Mammary epithelial cell (primary cell): ENCODE measurements at places on chromosomes 2 and 18. TPM values are rescaled to one million over a fixed set of nuclear protein-coding genes. Genes with fewer than 3 reads are reported as not detected.
A peak's percentile ranks its signal among the peaks of the same experiment; 100 is the strongest.

The SP140 gene
- polyA plus RNA-seq, result 0.66 TPM

The UGT1A3 gene
- not detected for polyA plus RNA-seq

The CYTIP gene
- polyA plus RNA-seq, result not detected

The GLI2 gene
- polyA plus RNA-seq, result 0.01 TPM

The HOXD10 gene
- polyA plus RNA-seq, result not detected

The ARHGEF33 gene
- polyA plus RNA-seq, result 0.05 TPM

The SKA1 gene
- 11.2 TPM for polyA plus RNA-seq

The DSG1 gene
- polyA plus RNA-seq, result 0.07 TPM

The FZD7 gene
- polyA plus RNA-seq, result 13.7 TPM

GRCh38 chr2:2791031-2791430, 460.0 kb upstream of the MYT1L start:
- no peak for DNase-seq

DNA sequence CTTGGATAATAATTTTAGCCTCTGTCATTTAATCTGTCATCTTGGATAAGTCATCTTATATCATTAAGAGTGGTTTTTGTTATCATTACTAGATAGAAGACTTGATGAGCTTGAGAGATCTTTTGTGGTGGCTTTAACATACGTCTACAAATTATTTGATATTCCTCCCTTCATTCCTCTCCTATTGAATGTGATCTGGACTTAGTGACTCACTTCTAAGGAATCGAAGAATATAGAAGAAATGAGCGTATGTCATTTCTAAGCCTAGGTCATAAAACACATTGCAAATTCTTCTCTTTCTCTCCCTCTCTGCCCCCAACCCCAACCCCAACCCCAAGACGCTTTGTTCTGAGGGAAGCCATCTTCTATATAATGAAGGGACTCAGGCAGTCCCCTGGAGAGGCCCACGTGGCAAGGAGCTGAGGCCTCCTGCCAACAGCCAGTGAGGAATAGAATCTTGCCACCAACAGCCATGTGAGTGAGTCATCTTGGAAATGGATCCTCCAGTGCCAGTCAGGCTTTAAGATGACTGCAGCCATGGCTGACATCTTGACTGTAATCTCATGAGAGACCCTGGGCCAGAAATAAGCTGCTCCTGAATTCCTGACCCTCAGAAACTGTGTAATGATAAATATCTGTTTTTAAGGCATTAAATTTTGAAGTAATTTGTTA, 221.6 kb upstream of the SP5 start:
- DNase-seq, result no peak

DNA sequence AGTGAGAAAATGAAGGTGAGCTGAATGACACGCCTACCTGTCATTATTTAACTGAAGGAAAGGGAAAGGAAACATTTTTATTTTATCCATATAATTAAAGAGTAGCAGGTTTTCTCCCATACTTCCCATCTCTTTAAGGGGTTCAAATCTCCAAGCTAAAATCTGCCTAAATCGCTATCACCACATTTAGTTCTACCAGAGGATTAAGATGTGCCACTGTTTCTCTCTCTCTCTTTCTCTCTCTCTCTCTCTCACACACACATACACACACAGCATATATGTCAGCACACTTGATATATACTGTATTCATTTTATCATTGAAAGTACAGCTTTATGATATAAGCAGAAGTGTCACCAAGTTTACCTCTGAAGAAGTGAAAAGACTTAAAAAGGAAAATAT, 3.1 kb downstream of the WIPF1 start:
- no peak for DNase-seq

DNA sequence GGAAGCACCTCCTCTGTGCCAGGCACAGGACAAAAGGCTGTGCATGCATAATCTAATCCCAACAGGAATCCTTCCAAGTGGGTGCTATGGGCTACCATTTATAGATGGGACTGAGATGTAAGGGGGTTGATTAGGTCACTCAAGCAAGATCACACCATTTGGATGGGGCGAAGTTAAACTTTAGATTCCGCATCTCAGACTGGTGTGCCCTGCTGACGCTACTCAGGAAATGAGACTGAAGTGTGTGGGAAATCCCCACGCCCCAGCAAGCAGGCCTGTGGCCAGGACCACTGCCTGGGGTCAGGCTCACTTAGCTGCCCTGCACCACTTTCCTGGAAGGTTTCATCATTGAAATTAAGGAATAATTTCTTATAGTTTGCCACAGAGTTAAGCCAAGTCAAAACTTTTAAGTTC, 70.5 kb upstream of the PPP1CB start:
- peak; percentile 82 for DNase-seq

- no peak for DNase-seq
Observed at GRCh38 chr2:185144159-185144919, 546.0 kb downstream of the ZNF804A start.

- no peak for DNase-seq
Observed at GRCh38 chr2:240856151-240856980, 12.3 kb upstream of the AGXT start.

- DNase-seq, result peak; percentile 32
Observed at GRCh38 chr2:207928079-207928478, 97.2 kb downstream of the PLEKHM3 start.

DNA sequence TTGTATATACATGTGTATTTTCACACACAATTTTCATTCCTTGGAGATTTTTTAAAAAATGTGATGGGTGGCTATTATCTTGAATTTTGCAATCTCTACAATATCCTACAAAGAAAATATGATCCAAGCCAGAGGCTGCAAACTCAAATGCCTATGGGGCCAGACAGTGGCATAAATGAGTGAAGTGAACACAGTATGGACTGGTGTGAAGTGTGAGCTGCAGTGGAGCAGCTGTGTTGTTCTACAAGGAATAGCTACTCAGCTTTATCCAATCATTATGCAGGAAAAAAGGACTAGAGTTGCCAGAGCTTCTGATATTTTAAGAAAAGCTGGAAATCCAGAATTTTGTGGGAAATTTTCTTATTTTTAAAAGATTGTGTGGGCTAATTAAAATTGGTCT, 62.1 kb downstream of the ARHGEF33 start:
- DNase-seq, result no peak

DNA sequence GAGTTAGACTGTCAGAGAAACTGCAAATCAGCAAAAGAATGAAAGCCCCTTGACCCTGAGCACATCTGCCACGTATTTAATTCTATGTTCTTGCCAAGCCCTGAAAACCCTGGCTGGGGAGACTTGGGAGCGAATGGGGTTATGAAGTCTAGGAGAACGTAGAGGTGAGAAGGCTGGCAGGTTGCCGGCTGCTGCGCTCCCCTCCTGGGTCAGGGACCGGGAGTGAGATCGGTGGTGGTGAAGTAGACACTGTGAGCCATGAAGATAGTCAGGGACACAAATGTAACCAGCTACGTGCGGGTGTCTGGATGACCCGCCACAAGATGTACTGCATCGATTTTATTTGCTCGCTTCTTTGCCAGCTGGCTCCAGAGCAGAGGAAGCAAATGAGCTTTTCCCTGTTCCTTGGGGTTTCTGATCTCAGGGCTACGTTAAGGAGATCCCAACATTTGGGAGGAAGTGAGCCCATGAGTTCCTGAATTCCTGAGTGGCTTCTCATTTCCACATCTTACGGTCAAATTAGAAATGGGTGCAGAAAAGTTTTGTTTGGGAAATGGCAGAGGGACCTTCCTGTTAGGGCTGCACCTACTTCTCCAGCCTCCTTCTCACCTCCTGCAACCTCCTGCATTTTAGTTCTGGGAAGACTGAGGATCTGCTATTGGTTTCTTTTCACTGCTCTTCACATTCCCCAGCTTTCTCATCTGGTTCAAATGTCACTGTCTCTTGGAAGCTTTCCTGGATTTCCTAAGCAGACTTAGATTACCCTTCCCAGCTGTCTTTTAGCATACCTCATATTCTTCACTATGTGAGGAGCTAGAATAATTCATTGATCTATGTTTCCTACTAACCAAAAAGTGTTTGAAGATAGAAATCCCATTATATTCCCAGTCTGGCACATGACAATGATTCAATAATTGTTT, 360.6 kb downstream of the ZNF521 start:
- DNase-seq, result no peak

- DNase-seq, result no peak
Observed at GRCh38 chr18:56186319-56186718, 452.1 kb downstream of the TXNL1 start.

DNA sequence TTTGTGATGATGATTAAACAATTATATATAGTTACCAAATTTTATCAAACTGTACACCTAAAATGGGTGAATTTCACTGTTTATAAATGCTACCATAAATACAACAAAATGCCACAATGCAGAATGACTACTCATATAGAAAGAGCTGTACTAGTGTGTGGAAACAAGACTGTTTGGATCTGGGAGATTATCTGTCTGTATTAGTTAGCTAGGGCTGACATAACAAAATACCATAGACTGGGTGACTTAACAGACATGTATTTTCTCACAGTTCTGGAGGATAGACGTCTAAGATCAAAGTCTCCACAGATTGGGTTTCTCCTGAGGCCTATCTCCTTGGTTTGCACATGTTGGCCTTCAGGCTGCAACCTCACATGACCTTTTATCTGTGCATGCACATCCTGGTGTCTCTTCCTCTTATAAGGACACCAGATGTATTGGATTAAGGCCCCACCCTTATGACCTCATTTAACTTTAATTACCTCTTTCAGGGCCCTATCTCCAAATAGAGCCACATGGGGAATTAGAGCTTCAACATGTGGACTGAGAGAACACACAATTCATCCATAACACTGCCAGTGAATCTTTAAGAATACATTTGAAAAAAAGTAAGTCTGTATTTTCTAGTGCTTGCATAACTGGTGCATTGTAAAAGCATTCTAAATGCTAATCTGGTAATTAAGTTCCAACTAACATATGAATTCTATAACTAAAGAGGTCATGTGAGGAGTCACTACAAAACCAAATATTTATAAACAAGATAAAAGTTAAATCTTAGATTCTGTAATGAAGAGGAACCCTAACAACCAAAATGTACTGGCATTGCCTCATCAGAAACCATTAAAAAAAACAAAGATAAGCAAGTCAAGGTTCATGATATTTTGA, 699.6 kb downstream of the NYAP2 start:
- DNase-seq, result no peak

- DNase-seq, result peak; percentile 53
Observed at GRCh38 chr2:241803387-241804325, 5.3 kb upstream of the NEU4 start.

DNA sequence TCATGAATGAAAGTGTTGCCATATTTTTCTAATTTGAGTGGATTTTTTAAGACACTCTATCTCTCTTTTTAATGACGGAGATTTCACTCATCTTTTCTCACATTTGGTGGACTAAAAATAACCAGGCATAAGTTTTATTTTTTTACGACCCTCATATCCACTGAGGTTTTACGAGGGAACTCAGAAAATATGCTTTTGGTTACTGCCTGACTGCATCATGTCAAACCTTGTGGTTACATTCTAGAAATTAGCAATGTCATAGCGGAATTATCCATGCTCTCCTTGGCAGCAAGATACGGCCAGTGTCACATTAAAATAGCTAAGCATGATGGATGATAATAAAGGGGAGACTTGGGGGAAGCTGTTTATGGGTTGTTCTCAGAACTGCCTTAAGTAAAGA, 428.6 kb upstream of the FSHR start:
- no peak for DNase-seq

- no peak for DNase-seq
Observed at GRCh38 chr18:13216711-13217465, 1.7 kb upstream of the LDLRAD4 start.

DNA sequence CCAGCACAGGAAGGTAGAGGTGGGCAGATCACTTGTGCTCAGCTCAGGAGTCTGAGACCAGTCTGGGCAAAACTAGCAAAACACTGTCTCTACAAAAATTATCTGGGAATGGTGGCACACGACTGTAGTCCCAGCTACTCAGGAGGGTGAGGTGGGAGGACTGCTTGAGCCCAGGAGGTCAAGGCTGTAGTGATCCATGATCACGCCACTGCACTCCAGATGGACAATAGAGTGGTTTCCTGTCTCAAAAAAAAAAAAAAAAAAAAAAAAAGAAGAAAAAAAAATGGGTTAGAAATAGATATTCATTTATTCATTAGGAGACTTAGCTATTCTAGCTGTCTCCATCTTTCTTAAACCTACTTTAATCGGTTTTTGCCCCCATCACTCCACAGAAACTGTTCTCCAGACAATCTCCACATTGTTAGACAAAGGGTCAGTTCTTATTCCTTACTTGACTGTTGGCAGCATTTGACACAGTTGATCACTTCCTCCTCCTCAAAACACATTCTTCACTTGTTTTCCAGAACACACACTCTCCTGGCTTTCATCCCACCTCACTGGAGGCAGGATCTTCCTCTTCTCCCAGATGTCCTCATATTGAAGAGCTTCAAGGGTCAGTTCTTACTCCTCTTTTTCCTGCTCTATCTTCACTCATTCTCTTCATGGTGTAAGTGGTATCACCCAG, 103.1 kb downstream of the DTNB start:
- DNase-seq, result no peak

- no peak for DNase-seq
Observed at GRCh38 chr18:25291150-25291549, 60.8 kb downstream of the ZNF521 start.

GRCh38 chr2:60433018-60433596, 120.3 kb downstream of the BCL11A start:
- peak; percentile 58 for DNase-seq

GRCh38 chr18:28485918-28486317, 309.0 kb upstream of the CDH2 start:
- DNase-seq, result no peak

DNA sequence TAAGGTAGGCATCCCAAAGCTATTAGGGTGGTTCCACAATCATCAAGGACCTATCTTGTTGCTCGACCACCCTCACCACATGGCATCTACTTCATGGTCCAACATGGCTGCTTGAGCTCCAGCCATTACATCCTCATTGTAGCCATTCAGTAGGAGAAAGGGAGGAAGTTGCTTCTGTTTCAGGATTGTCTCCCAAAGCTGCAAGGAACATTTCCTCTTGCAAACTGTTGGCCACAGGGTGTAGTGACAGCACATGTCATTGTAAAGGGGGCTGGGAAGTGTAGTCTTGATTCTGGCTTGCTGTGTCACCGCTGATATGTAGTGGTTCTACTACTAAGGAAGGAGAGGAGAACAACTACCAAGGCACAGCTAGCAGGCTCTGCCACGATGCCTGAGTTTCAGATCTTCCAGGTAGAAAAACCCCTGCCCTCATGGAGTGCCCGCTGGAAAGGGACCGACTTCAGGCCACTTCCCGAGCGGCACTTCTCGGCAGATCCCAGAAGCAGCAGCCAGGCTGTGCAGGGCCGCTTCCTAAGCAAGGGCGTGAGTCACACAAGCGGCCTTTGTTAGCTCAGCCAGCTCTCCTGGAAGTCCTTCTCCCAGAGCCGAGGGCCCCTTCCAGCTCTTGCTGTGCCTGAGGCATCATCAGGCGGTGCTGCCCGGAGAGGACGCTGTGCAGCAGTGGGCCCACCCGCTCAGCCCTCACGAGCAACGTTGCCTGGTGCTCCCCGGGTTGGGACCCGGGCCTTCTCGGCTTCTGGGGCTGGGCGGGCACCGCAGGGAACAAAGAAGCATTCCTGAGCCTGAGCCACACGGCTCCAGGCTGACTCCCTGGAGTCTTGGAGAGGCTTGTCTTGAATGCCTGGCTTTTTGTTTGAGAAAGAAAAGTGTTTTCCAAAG, 58.2 kb downstream of the HS6ST1 start:
- peak; percentile 76 for DNase-seq

GRCh38 chr2:234995332-234996068, 43.7 kb downstream of the SH3BP4 start:
- no peak for DNase-seq
